Activated CD8-positive, alpha-beta memory T cell treated with anti-CD3 and anti-CD28 coated beads for 48 hours (primary cell): ENCODE measurements at places on chromosomes 16 and 17.

GRCh38 chr16:1942047-1942809 lies 771 bp downstream of the MSRB1 start:
- no peak for DNase-seq

- no peak for DNase-seq
These were observed 20.5 kb downstream of the MYO15A start for GRCh38 chr17:18129041-18129502.

DNA sequence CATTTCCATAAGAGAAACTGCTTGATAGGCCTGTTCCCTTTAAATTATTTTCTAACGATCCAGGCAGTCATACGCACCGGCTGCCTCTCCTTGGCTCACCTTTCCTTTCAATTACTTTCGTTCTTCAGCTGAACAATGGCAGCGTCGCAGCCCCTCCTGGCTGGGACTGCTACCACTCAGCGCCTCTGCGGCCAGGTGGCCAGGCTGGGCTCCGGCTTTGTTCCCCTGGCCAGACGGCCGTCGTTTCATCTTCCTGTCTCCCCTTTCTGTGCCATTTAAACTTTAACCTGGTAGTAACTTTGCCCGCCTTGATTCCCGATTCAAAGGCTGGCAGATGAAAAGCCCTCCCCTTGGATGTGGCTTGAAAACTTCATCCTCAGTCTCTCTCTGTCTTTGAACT lies 79.0 kb downstream of the C16orf78 start:
- no peak for DNase-seq

DNA sequence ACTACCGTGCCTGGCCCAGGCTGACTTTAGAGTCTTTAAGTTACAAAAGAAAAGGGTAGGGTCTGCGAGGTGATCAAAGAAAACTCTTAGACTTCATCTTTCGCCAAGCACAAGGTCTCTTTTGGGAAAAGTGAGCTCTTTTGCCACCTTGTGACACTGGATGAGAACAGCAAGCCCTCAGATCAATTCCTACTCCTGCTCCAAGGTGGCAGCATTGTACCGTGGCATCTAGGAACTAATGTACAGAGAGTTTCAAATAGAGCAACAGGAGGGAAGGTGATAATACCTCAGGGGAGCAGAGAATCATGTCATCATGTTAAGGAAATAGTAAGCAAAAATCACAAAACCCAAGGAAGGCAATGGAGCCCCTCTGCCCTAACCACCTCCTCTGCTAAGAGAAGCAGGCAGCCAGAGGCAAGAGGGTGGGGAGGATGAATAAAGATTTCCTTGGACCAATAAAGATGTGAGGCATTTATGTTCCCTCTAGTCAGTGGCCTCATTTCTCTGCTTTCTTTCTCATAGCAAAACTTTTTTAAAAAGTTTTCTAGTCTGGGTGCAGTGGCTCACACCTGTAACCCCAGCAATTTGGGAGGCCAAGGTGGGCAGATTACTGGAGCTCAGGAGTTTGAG lies 2.1 kb upstream of the C17orf78 start:
- peak; percentile 10 for DNase-seq

- DNase-seq: peak; percentile 82
These were observed 17.7 kb downstream of the PRCD start for GRCh38 chr17:76557368-76558197.

- DNase-seq: no peak
These were observed 1.4 kb upstream of the PAGR1 start for GRCh38 chr16:29814592-29814991.

DNA sequence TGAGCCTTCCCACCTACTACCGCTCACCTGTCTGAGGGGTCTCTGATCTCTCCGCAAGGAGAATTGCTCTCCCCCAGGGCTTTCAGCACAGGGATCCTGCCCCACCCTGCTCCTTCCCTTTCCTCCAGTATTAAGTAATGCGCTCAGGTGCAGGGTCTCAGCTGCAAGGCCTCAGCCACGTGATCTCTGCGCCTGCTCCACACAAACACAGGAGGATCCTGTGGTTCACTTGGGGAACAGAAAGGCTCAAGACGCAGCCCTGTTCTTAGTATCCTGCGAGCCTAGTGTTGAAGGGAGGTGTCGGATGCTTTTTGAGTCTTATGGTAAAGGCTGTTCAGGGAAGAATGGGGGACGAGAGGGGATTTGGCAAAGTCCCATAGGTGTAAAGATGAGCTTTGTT lies 41.6 kb upstream of the GCSH start:
- DNase-seq: no peak
